T47D (cell line): ENCODE measurements at places on chromosomes 1 and 21.

DNA sequence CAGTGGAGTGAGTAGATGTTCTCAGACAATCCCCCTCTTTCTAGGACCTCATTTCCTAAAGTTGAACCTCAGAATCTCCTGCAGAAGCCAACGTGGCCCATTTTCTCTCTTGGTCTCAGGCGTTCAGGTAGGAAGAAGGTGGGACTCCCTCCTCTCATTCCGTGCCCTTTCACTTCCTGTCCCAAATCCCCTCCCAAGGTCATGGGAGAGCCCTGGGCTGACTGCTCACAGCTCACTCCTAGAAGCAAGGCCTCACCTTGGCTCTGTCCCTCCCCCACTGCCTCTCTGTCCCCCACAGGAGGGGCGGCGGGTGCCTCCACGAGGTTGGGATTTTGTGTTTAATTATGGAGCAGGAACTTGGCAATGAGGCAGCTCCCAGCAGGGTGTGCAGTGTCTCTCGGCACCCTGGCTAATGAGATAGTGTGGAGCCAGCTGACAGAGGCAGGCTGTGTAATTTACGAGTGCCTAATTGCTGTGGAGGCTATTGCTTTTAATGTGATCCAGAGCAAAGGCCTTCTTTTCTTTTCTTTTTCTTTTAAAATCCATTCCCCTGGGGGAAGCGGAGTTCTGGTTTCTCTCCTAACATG lies 9.1 kb upstream of the CDK18 start:
- DNase-seq = no peak

GRCh38 chr1:163056831-163057230 lies 12.3 kb upstream of the RGS4 start:
- DNase-seq = no peak

- no peak for DNase-seq
Measured at GRCh38 chr21:15592957-15593356, 136.8 kb upstream of the USP25 start.

DNA sequence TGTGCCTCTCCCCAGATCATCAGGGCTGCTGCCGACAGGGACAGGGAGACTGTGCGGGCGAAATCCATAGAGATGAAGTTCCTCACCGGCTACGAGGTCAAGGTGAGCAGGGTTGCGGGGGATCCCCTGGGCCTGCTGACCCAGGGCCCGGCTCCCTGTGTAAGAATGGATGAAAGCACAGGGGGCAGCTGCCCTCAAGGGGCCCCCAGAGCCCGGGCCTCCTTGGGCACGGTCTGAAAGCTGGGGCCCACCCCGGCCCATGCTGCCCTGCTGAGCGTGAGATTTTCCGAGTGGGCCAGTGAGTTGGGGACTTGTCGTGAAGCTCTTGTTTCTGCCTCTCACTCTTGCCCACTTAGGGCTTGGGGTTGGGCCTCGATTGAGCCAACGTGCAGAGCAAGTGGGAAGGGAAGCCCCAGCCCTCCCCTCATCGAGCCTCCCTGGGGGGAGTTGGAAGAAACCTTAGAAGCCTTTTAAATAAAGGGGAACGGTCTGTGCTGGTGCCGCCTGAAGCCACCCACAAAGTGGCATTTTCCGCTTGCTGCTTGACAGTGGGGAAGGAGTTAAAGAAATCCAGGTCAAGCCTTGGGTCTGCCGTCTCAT lies 45.2 kb downstream of the COQ8A start:
- no peak for DNase-seq

DNA sequence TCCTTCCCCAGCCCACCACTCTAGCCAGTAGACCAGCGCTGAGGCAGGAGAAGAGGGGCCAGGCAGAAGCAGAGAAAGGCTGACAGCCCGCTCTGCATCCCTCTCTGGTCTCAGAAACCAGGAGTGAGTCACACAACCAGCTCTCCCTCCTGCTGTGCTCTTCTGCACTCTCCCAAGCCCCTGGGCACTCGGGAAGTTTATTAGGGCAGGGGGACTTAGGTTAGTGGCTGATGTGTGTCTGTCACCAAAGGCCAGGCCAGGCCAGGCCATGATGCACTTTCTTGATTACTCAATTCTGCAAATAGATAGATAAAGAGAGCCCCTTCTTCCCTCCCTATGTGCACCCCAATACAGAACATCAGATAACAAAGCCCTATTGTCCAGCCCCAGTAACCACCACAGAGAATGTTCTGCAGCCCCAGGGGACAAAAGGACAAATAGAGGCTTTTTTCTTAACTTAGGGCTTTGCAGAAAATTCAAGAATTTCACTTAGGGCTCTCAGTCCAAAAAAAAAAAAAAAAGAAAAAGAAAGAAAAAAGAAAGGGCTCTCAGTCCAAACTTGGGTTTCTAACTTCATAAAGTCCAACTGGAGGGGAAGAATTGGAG lies 52.9 kb upstream of the CNTN2 start:
- DNase-seq = no peak

DNA sequence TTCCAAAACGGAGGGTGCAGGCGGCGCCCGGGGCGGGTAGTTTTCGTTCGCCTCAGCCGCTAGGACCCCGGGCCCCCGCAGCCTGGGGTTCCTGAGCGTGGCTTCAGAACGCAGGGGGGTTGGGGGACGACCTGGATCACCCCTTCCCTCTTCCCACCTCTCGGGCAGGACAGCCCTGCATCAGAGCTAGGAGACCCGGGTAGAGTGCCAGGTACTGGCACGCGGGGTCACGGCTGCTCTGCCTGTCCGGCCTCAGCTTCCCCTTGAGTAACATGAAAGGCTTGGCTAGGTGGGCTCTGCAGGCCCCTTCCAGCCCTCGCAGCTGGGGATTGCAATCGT lies 484 bp downstream of the DFFB start:
- no peak for DNase-seq

DNA sequence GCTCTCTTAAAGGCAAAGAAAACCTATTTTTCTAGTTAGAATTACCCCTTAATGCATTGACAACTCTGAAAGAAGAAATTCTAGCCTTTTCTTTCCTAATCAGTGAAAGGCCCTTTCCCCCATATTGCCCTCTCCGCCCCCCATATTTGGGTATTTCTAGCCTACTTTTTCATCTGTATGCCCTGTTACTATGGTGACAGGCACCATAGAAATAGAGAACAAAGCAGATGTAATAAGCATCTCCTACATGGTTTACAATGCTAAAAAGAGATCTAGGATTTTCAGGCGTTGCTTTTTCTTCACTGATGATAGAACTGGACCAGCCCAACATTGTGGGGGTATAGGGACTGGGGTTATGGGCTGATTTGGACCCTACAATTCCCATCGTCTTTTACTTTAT lies 14.5 kb downstream of the LRRC8B start:
- no peak for DNase-seq

DNA sequence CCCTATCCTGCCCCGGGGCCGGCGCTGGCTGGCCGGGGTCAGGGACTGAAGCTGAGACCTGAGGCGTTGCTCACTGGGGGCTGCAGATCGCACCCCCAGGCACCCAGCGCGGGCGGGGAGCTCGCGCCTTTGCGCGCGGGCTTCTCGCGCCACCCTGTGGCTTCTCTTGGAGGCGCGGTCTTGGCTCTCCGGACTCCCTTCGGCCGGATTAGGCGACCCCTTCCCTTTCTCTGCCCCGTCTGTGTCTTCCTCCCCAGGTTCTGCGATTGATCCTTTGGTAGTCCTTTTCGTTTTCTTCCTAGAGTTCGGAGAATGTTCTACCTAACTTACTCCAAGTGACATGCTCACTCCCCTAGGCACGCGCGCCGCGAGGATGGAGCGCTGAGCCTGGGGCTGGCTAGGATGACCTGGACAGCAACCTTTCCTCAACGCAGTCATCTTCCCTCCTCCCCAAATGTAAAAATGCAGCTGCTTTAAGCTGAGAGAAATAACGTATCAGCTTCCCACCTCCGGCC lies 495 bp upstream of the NTRK1 start:
- DNase-seq = peak; percentile 59

- no peak for DNase-seq
Measured at GRCh38 chr1:17392199-17392740, 20.3 kb downstream of the PADI6 start.

GRCh38 chr1:209662879-209663327 lies 10.7 kb upstream of the LAMB3 start:
- DNase-seq = no peak

- DNase-seq = no peak
Measured at GRCh38 chr1:169106921-169107602, 572 bp downstream of the ATP1B1 start.

DNA sequence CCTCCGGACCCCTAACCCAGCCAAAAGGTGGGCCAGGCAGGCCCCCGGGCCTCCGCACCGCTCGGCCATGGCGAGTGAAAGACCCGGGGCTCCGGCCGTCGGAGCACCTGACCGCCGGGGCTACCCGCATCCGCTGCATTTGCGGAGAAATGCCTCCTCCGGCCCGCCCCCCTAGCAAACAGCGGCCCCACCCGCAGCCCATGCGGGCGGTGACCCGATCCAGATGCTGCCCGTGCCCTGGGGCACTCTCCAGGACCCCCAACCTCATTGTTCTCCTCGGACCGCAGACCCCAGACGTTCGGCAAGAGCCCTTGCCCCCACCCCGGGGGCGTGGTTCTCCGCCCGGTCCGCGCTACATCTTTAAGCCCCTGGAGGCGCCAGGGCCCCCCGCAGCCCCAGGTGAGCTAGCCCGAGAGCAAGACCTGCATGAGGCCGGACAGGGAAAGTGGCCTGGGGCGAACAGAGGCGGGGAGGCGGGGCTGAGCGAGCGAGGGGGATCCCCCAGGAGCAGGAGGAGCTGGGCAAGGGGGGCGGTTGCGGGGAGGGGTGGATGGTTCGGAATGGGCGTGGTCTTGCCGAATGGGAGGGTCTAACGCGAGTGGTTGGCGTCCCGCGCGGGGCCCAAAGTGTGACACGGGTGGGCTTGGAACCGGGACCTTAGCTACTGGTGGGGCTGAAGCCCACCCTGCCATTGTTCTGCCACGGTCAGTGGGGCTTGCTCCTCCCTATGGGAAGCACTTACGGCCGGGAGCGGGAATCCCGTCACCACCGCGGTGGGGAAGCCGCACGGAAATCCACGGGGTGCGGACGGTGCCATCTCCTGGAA lies 6.3 kb upstream of the CRYBG2 start:
- DNase-seq = no peak

DNA sequence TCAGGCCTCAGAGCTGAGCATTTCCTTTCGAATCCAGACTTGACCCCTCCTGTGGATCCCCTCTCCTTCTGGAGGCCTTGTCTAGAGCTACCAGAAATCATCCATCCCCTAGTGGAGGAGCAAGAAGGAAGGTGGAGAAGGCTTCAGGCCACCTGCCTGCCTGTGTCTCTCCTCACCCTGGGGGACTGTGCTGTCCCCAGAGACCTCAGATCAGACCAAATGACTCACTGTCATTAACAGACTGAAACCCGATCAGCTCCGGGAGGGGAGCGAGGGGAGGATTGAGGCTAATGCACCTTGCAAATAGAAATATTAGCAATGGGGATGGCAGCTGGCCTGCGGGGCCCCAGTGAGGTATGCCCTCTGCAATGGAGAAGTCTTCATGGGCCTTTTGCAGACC lies 2.1 kb downstream of the MYBPH start:
- DNase-seq = no peak

DNA sequence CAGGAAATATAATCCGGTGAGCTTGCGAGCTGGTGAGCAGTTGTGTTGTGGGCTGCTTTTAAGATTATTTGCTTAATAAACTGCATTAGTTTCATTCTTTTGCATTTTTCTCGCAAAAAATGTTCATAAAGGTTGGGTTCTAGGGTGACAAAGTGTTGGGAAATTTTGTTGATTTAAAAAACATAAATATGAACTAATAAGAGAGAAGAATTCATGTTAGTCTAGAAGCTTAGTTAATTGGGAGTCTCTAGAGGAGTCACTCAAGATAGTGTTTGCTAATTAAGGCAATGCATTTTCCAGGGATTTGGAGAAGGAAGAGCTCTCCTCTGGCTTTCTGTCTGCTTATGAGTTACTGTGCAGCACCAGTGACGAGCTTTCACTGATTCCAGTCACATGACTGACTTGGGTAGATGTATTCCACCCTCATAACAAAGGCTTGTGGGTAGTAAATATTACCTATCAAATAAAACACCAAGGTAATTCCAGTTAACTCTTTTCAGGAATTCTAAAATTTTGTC lies 417.0 kb downstream of the PTBP2 start:
- DNase-seq = no peak

- no peak for DNase-seq
Measured at GRCh38 chr1:180299479-180300221, 69.6 kb downstream of the LHX4 start.

- DNase-seq = peak; percentile 81
Measured at GRCh38 chr1:225480825-225481434, 53.1 kb upstream of the LBR start.

- DNase-seq = no peak
Measured at GRCh38 chr1:88318740-88319139, 365.3 kb upstream of the PKN2 start.

DNA sequence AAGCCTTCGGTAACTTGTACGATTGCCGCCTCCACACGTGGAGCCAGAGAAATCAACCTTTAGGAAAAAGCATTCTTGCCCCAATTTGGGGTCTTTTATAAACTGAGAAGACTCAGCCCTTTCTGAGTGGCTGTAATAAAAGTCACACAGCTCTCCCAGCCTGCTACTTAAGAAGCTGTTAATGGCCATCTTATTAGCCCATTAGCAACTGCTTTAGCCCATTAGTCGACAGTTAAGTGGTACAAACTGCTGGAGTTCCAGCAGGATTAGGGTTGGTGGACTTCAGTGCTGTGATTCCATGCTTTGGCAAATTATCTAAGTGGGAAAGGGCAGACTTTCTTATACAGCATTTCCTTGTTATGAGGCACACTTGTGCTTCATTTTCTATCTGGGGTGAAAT lies 461.3 kb downstream of the RPS6KC1 start:
- no peak for DNase-seq

GRCh38 chr1:7343882-7344281 lies 427.2 kb upstream of the VAMP3 start:
- DNase-seq = no peak

DNA sequence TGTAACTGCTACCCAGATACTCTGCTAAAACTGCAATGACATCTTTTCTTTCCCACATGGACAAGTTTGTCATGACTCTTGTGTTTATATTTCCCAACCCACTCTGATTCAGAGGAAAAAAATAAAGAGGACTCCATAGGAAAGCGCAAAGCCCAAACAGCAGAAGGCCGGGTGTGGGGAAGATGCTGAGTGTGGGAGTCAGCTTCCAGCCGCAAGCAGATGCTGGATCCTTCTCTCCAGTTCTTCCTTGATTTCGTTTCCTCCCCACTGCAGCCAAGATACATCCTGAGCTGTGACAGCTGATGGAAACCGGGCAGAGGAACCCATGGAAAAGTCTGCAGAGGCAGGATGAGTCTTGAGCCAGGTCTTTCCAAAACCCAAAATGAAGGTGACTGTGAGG lies 498.2 kb downstream of the PLPP3 start:
- DNase-seq = no peak

DNA sequence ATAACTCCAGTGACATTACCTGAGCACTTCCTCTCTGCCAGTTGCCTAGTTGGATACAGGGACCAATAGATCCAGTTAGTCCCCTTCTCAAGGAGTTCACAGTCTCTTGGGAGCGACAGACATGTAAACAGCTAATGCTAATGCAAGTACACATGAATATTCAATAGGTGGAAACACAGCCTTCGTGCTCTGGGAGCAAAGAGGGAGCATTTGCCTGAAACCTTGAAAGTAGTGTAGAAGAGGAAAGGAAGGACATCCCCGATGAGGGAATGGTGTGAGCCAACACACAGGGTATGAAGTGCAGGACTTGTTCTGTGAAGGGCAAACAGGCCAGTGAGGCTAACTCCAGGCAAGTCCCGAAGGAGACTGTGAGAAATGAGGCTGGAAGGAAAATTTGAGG lies 3.8 kb upstream of the TMEM222 start:
- DNase-seq = no peak
